Heart left ventricle (tissue), 16 donors: ENCODE measurements at places on chromosomes 7 and 10.
A peak's percentile ranks its signal among the peaks of the same experiment; 100 is the strongest.

- DNase-seq, result no peak
These were observed 12.1 kb upstream of the PDSS1 start for GRCh38 chr10:26685441-26685840.

DNA sequence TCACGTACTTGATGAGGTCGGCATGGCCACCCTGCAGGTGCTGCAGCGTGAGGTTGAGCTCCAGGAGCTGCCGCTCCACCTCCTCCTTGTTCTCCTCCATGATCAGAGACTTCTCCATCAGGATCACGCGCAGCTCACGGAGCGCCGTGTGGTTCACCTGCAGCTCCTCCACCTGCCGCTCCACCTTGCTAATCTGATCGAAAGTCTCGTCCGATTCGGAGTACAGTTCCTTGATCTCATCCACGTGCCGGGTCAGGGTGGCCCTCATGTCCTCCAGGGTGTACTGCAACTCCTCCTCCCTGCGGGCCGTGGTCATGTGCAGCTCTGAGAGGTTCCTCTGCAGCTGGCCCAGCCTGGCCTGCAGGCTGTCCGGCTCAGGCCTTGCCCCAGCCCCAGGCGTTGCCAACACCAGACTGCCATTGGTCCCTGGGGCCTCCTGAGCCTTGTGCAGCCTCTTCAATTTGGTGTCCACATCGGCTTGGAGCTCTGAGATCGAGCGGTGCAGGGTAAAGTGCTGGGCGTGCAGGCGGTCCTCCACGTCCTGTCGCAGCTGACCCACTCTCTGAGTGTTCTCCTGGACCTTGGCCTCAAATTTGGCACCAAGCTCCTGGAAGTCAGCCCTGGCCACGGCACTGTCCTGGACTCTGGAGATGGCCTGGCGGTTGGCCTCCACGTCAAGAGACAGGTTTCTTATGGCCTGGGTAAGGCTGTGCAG, 13.9 kb downstream of the MMRN2 start:
- DNase-seq, result no peak

DNA sequence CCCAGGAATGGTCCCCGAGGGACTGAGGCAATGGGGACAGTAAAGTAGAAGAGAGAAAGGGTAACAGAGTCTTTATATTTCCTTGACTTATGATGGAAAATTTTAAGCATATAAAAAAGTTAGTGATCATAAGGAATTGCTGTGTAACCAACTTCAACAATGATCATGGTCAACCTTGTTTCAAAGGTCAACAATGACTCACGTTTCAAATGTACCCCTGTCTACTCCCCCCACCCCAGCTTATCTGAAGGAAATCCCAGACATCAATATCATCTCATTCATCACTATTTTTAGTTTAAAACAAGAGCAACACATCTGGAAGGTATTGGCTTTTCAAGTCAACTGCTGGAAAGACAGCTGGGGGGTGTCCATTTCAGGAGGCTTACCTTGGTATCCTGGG, 92.9 kb downstream of the SMURF1 start:
- DNase-seq, result no peak

DNA sequence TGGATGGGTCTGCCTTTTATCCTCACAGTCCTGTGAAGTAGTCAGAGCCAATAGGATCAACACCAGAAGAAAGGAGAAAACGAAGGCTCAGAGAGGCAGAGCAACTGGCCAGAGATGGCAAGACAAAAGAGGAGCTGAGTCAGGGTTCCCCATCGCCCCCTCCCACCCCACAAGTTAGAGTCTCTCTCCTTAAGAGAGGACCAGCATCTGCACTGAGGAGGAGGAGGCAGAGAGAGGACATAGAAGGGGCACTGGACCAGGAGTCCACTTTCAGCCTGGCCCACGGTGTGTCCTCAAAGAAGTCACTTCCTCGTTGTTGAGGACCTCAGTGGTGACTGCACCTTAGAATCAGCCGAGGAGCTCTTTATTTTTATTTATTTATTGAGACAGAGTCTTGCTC, 11.6 kb downstream of the SPOCK2 start:
- peak; percentile 13 for DNase-seq
